ENCODE measurements at places on chromosomes 7 and 10. TPM values are rescaled to one million over a fixed set of nuclear protein-coding genes. Genes with fewer than 3 reads are reported as not detected.

COL13A1 gene
- 15.3 TPM for total RNA-seq

JAKMIP3 gene
- total RNA-seq: 0.90 TPM

DNA sequence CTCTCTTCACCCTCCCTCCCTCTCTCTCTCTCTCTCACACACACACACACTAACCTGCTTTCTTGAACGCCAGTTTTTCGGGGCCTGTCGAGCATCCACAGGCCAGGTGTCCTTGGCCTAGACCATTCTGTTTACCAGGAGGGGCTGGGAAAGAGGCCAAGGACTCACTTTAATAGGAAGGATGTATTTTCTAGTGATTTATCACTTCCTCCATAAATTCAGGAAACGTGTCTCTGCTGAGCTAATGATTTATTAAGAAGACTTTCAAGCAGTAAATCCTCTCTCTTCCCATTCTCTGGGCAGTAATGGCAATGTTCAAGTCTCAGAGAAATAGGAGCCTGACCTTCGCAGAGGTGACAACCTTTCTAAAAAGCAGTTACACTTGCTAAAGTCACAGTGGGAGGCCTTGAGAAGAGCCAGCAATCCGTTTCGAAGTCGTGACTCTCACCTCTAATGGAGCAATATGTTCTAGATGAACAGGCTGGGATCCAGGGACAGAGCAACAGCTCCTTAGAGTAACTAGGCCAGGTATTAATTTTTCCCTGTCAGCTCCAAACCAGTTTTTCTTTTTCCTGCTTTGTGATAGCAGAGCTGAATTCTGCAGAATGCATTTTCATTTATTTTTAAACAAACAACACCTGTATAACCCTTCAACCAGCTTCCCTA is 1357.5 kb upstream of the SORCS1 start:
- H3K27me3 ChIP-seq: no peaks in the 10 kb centered on the region
- H3K4me1 ChIP-seq: no peaks in the 10 kb centered on the region
- H3K4me3 ChIP-seq: no peak overlapping the region
- H3K27ac ChIP-seq: no peak overlapping the region

- DNase-seq: peak; percentile 64
- H3K4me3 ChIP-seq: peak overlapping the region; percentile 96
- H3K36me3 ChIP-seq: peaks cover 43% of the 10 kb centered on the region
- no peaks in the 10 kb centered on the region for H3K27me3 ChIP-seq
These were observed 472 bp downstream of the PDAP1 start for GRCh38 chr7:99407872-99408378.

GRCh38 chr7:30169579-30169978 is 34.8 kb downstream of the MTURN start:
- H3K4me3 ChIP-seq: no peak overlapping the region
- peaks cover 39% of the 10 kb centered on the region for H3K27me3 ChIP-seq
- H3K4me1 ChIP-seq: no peaks in the 10 kb centered on the region
- no peaks in the 10 kb centered on the region for H3K36me3 ChIP-seq
- no peak overlapping the region for H3K27ac ChIP-seq
- no peak for DNase-seq

HOXA10 gene
- total RNA-seq: not detected

SYCE1 gene
- total RNA-seq: not detected

ZNF853 gene
- total RNA-seq: 9.0 TPM

PEX1 gene
- 34.0 TPM for total RNA-seq

LOXL4 gene
- 0.77 TPM for total RNA-seq

DNA sequence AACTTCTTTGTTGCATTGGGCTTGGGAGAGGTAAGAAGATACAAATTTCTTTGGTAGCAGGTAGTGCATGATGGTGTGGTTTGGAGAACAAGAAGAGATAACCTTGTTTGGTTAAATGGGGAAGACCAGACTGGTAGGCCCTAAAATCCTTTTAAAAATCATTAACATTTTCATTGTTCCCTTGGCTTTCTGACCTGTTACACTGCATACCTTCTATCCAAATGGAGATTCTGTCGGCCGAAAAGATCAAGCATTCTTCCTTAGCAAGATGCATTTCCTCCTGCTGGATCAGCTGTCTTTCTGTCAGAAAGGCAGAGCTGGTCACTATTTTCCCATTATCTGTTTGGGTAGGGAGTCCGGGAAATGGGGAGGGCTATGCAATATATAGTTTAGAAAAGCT is 33.7 kb downstream of the AGK start:
- peak overlapping the region; percentile 25 for H3K27ac ChIP-seq
- DNase-seq: peak; percentile 65
- H3K36me3 ChIP-seq: no peaks in the 10 kb centered on the region
- H3K4me3 ChIP-seq: no peak overlapping the region
- H3K27me3 ChIP-seq: no peaks in the 10 kb centered on the region

CHAT gene
- not detected for total RNA-seq

DNA sequence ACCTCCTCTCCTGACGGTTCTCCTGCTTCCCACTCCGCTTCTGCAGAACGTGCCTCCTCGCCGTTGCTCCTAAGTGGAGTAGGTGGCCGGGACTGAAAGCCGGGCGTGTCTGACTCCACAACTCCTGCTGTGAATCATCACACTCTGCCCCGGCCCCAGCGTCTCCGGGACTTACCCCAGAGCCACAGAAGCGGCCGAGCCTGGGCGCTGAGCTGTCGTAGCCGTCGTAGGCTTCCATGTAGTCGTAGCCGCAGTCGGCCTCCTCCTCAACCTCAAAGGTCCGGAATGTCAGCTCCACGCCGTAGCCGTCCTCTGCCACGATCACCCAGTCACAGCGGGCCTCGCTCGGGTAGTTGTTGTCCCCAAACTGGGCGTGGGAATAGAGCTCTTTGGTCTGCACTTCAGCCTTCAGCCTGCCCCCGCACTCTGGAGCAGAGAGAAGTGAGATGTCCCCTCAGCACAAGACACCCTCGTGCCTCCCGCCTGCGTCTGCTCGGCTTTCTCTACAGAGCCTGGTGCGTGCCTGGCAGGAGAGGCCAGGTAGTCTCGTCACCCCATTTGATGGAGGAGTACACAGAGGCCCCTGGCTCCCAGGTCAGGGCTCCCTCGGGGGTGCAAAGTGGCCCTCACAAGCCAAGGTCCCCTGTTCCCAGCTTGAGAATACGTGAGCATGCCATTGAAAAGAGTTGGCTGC is 11.2 kb upstream of the OPALIN start:
- peaks cover 7% of the 10 kb centered on the region for H3K27me3 ChIP-seq
- DNase-seq: peak; percentile 54
- no peak overlapping the region for H3K4me3 ChIP-seq
- H3K36me3 ChIP-seq: no peaks in the 10 kb centered on the region
- no peaks in the 10 kb centered on the region for H3K4me1 ChIP-seq
- no peak overlapping the region for H3K27ac ChIP-seq

- H3K4me3 ChIP-seq: no peak overlapping the region
- H3K27me3 ChIP-seq: no peaks in the 10 kb centered on the region
These were observed 728.8 kb downstream of the TYW1 start for GRCh38 chr7:67725423-67725822.

PON1 gene
- total RNA-seq: 0.48 TPM

DNA sequence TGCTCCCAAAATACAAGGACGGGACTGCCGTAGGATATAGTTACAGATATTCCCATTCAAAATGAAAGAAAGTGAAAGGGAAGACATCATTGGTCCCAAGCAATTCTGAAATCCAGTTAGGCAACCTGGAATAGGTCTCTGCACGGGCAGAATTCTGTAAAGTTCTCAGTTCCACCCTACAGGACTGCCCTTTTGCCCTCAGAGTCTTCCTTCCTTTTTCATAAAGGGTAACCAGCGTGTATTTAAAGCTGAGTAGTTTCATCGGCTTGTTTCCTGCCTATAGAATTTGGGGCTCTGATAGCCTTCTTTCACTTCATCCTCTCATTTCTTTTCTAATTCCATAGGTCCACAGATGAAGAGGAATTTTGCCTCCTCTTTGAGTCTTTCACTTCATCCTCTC is 20.0 kb downstream of the COPG2 start:
- no peaks in the 10 kb centered on the region for H3K27me3 ChIP-seq
- H3K4me3 ChIP-seq: no peak overlapping the region
- H3K27ac ChIP-seq: no peak overlapping the region
- H3K36me3 ChIP-seq: peaks cover 46% of the 10 kb centered on the region

MACC1 gene
- total RNA-seq: 2.8 TPM

CCL26 gene
- 1.1 TPM for total RNA-seq

CLDN15 gene
- 7.1 TPM for total RNA-seq

CAMK2B gene
- 0.14 TPM for total RNA-seq

- no peaks in the 10 kb centered on the region for H3K4me1 ChIP-seq
- H3K27me3 ChIP-seq: no peaks in the 10 kb centered on the region
- no peak for DNase-seq
- H3K27ac ChIP-seq: no peak overlapping the region
These were observed 12.5 kb downstream of the RNF32 start for GRCh38 chr7:156652886-156653568.

CD36 gene
- total RNA-seq: 0.29 TPM

TMEM229A gene
- total RNA-seq: 2.1 TPM

DNA sequence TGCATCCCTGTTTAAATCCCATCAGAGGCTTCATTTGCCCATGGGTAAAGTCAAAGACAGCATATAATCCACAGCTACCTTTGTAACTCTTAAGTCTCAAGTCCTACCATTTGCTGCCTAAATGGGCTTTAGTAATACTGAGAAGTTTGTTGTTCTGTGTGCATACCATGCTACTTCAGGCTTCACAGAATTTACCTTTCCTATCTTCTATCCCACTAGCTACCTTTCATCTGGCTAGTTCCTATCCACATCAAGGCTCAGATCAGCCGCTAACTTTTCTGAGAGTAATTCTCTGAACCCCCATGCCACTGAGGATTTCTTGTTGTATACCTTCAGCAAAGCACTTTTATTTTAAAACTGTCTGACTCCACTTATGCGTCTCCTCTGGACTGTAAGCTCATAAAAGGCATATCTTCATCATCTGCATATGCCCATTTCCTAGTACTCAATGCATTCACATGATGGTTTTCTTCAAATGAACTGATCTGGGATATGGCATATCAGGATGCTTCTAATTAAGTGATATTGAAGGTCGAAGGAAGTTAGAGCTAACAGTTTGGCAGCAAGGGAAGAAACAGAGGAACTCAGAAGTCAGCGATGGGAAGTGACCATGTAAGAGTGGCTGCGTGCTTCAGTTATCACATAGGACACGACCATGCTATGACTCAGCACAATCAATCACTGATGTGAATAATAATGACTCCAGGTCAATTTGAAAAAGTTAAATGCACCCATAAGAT is 283.9 kb upstream of the DKK1 start:
- H3K4me1 ChIP-seq: no peaks in the 10 kb centered on the region
- H3K27ac ChIP-seq: no peak overlapping the region
- DNase-seq: no peak
- no peaks in the 10 kb centered on the region for H3K36me3 ChIP-seq
- no peaks in the 10 kb centered on the region for H3K27me3 ChIP-seq

GRCh38 chr10:129968020-129968852 is 4.2 kb upstream of the EBF3 start:
- H3K36me3 ChIP-seq: no peaks in the 10 kb centered on the region
- peaks cover 90% of the 10 kb centered on the region for H3K27me3 ChIP-seq
- DNase-seq: peak; percentile 72
- peaks cover 4% of the 10 kb centered on the region for H3K4me1 ChIP-seq
- H3K4me3 ChIP-seq: no peak overlapping the region
- no peak overlapping the region for H3K27ac ChIP-seq

DNA sequence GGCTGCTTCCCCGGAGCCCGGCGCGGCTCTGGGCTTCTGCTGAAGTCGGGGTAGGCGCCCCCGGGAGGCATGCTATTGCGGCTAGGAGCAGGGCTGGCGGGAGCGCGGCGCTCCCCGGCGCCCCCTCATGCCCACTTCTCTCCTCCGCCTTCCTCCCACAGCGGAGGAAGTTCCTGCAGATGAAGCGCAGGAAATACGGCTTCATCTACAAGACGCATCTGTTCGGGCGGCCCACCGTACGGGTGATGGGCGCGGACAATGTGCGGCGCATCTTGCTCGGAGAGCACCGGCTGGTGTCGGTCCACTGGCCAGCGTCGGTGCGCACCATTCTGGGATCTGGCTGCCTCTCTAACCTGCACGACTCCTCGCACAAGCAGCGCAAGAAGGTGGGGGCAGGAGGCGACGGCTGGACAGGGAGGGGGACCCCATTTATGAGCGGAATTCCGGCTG is 479 bp downstream of the CYP26A1 start:
- H3K27me3 ChIP-seq: peaks cover 22% of the 10 kb centered on the region
- peaks cover 3% of the 10 kb centered on the region for H3K4me1 ChIP-seq
- H3K27ac ChIP-seq: peak overlapping the region; percentile 18
- peak; percentile 84 for DNase-seq
- H3K36me3 ChIP-seq: peaks cover 43% of the 10 kb centered on the region
- peak overlapping the region; percentile 93 for H3K4me3 ChIP-seq

BAZ1B gene
- 69.7 TPM for total RNA-seq

PROSER2 gene
- total RNA-seq: 12.7 TPM

HTR7 gene
- 7.6 TPM for total RNA-seq

ATRNL1 gene
- 8.5 TPM for total RNA-seq

DNA sequence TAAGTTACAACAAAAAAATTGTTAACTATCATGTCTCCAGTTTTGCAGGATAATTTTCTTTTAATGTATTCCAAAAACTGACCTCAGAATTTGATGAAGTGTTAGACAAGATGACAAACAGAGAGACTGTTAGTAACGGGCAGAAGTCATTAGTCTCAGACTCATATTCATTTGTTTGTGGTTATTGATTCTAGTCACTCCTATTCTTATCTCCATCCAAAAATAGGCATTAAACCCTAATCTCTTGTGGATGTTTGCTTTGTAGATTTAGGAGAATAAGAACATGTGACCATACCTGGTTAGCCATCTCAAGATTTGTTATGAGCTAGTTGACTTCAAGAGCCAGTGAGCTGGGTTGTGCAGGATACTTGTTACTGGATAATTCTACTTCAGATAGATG is 261.1 kb downstream of the AUTS2 start:
- H3K4me3 ChIP-seq: no peak overlapping the region
- DNase-seq: no peak
- H3K27me3 ChIP-seq: no peaks in the 10 kb centered on the region
- H3K4me1 ChIP-seq: peaks cover 30% of the 10 kb centered on the region

DNA sequence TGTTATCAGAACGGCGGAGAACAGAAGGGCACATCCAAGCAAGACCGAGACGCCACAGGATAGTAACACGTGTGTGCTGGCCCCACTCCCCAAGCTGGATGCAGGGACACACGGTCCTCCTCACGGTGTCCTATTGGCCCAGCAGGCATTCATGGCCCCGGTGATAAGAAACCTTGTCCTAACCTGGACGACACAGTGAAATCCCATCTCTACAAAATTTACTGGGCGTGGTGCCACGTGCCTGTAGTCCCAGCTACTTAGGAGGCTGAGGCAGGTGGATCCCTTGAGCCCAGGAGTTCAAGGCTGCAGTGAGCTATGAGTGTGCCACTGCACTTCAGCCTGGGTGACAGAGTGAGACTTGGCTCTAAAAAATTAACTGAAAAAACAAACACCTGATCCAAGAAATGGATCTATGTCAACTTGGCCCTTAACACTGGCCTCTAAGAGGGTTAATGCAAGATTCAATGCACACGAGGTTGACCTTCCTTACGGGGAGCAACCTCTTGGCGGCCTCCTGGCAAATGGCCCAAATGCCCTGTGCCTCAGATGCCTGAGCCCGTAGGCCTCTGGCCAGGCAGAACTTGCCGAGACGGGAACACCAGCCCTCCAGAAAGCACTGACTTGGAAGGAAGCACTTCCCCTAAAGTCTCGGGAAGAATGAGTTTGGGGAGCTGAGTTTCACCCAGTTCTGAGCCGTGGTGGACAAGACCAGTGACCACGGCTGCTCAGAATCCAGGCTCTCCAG is 72.3 kb downstream of the ZRANB1 start:
- H3K36me3 ChIP-seq: peaks cover 11% of the 10 kb centered on the region
- no peaks in the 10 kb centered on the region for H3K4me1 ChIP-seq
- H3K27ac ChIP-seq: no peak overlapping the region
- DNase-seq: no peak

- no peaks in the 10 kb centered on the region for H3K36me3 ChIP-seq
- H3K4me1 ChIP-seq: no peaks in the 10 kb centered on the region
- no peak overlapping the region for H3K27ac ChIP-seq
- no peak overlapping the region for H3K4me3 ChIP-seq
These were observed 70.1 kb upstream of the CABCOCO1 start for GRCh38 chr10:61592581-61592980.

GPR85 gene
- 0.13 TPM for total RNA-seq

CTAGE15 gene
- 0.35 TPM for total RNA-seq
